ENCODE measurements at places on chromosomes 3 and 15. TPM values are rescaled to one million over a fixed set of nuclear protein-coding genes. Genes with fewer than 3 reads are reported as not detected.

GRCh38 chr3:197718891-197719290 lies 17.8 kb downstream of the RUBCN start:
- no peak overlapping the region for H3K4me3 ChIP-seq
- peak; percentile 26 for DNase-seq
- H3K27me3 ChIP-seq = no peaks in the 10 kb centered on the region
- no peaks in the 10 kb centered on the region for H3K36me3 ChIP-seq
- no peak overlapping the region for H3K27ac ChIP-seq

DNA sequence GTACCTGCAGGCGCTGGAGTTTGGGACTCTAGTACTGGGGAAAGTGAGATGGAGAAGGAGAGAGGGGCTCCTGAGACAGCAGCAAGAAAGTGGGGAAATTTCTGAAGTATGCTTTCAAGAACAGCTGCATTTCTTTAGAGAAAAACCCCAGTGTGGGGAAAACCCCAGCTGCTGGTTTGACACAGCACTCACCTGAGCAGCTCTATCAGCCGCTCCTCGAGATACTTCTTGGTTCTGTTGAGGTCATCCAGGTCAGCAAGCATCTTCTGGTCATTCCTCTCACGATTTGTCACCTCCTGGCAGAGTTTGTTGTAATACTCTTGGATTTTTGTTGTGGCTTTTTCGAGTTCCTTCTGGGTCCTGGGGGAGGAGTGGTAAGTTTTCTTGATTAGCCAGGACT lies 18.8 kb downstream of the CXCR6 start:
- DNase-seq = no peak
- no peak overlapping the region for H3K4me3 ChIP-seq
- no peak overlapping the region for H3K27ac ChIP-seq
- no peaks in the 10 kb centered on the region for H3K4me1 ChIP-seq
- H3K36me3 ChIP-seq = peaks cover 10% of the 10 kb centered on the region
- no peaks in the 10 kb centered on the region for H3K27me3 ChIP-seq

- H3K36me3 ChIP-seq = no peaks in the 10 kb centered on the region
- peaks cover 5% of the 10 kb centered on the region for H3K4me1 ChIP-seq
- DNase-seq = no peak
- H3K4me3 ChIP-seq = no peak overlapping the region
- no peaks in the 10 kb centered on the region for H3K27me3 ChIP-seq
Measured at GRCh38 chr3:188194332-188194731, 40.4 kb downstream of the LPP start.

CMTM8 gene
- 11.0 TPM for polyA plus RNA-seq

IL17RE gene
- 15.6 TPM for polyA plus RNA-seq

DNA sequence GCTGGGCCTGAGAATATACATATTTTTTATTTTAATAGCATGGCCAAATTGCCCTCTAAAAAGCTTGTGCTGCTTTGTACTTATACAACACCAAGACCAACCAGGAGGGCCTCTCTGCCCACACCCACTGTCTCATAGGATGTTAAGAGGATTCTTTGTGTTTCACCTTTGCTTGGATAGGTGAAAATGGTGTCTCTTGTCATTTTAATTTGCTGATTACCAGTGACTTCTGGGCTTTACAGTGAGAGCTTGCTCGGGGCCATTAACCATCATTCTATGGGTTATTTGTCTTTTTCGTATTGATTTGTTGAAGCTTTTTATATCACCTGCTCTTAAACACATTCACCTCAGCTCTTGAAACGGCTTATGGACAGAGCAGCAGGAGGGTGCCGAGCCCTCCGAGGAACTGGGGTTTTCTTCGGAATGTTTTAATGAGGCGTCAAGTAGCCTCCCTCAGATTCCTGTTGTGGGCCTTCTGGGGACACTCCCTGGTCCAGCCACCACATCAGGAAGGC lies 10.5 kb downstream of the PTH1R start:
- H3K27me3 ChIP-seq = no peaks in the 10 kb centered on the region
- no peak overlapping the region for H3K4me3 ChIP-seq
- H3K4me1 ChIP-seq = no peaks in the 10 kb centered on the region
- DNase-seq = no peak
- H3K36me3 ChIP-seq = no peaks in the 10 kb centered on the region
- no peak overlapping the region for H3K27ac ChIP-seq

DNA sequence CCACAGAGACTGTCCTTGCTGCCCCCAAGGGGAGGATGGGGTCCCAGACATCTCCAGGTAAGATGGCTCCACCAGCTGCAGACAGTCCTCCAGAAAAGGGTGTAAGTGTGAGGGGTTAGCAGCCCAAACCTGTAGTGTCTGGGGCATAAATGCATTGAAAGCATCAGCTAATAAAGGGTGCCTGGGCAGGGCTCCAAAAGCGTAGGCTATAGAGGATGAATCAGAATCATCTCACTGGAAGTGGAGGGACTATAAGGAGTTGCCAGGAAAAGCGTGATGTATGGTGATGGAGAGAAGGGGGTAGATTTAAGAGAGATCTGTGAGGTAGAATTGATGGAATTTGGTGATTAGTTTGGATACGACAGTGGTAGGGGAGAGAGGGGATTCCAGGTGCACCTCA lies 79.9 kb upstream of the ONECUT1 start:
- peaks cover 15% of the 10 kb centered on the region for H3K4me1 ChIP-seq
- H3K36me3 ChIP-seq = no peaks in the 10 kb centered on the region
- DNase-seq = no peak
- no peaks in the 10 kb centered on the region for H3K27me3 ChIP-seq
- H3K27ac ChIP-seq = no peak overlapping the region
- H3K4me3 ChIP-seq = no peak overlapping the region

DNA sequence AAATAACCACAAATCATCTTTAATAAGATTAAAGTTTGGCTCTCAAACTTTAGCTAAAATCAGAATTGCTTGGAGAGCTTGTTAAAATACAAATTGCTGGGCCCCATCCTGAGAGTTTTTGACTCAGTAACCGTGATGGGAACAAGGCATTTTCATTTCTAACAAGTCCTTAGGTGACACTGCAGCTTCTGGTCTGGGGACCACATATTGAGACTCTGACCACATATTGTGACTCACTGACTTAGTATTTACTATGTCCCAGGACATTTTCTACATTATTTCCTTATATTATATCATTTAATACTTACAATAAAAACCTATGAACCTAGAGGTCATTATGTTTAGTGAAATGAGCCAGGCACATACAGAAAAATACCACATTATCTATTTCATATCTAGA lies 164.5 kb downstream of the ZMAT3 start:
- H3K4me1 ChIP-seq = no peaks in the 10 kb centered on the region
- no peak overlapping the region for H3K4me3 ChIP-seq
- H3K36me3 ChIP-seq = no peaks in the 10 kb centered on the region
- no peak overlapping the region for H3K27ac ChIP-seq
- no peaks in the 10 kb centered on the region for H3K27me3 ChIP-seq

CFAP20DC gene
- polyA plus RNA-seq = 0.61 TPM

GRCh38 chr15:34239151-34239808 lies 14.5 kb downstream of the EMC4 start:
- DNase-seq = no peak
- no peaks in the 10 kb centered on the region for H3K36me3 ChIP-seq
- no peaks in the 10 kb centered on the region for H3K4me1 ChIP-seq
- H3K4me3 ChIP-seq = no peak overlapping the region
- no peak overlapping the region for H3K27ac ChIP-seq

GRCh38 chr3:71885006-71885405 lies 100.1 kb upstream of the PROK2 start:
- H3K27me3 ChIP-seq = no peaks in the 10 kb centered on the region
- H3K27ac ChIP-seq = no peak overlapping the region
- no peak overlapping the region for H3K4me3 ChIP-seq
- no peaks in the 10 kb centered on the region for H3K36me3 ChIP-seq

DNA sequence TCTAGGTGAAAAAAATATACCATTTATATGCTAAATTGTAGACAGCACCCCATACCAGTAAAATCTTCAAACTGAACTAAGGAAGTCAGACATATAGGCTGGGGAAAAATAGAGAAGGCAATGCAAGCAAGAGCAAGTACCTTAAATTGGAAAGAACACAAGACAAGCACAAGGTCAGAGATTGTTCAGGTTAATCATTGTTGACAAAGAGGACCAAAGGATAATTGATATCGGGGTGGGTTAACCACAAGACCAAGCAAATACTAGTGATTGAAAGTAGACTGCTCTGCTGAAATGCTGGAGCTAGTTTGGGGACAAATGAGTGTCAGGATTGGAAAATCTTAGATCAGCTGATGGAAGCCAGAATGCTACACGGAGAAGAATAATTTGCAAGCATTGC lies 499.8 kb downstream of the ROBO2 start:
- H3K4me1 ChIP-seq = no peaks in the 10 kb centered on the region
- H3K4me3 ChIP-seq = no peak overlapping the region
- DNase-seq = no peak
- no peak overlapping the region for H3K27ac ChIP-seq

CYP8B1 gene
- polyA plus RNA-seq = not detected

DNA sequence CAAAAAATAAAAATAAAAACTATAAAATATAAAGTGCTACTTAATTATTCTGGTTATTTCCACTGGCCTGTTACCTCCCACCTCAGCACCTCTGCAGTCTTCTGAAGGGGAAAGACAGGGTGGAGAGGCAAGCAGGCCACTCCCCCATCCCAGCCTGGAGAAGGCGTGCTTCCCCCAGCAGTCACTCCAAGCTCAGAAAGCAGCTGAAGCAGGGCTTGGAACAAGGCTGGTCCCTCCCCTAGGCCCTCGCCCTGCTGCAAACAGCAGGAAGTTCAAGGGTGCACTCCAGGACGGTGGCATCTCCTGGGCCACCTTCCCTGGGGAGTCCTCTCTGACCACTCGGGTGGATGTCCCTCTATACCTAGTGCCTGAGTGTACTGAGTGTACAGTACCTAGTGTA lies 21.4 kb downstream of the CACNA2D2 start:
- H3K36me3 ChIP-seq = no peaks in the 10 kb centered on the region
- DNase-seq = no peak
- H3K27ac ChIP-seq = no peak overlapping the region
- H3K4me1 ChIP-seq = no peaks in the 10 kb centered on the region
- no peaks in the 10 kb centered on the region for H3K27me3 ChIP-seq
- no peak overlapping the region for H3K4me3 ChIP-seq

PIGB gene
- polyA plus RNA-seq = 13.1 TPM

DNA sequence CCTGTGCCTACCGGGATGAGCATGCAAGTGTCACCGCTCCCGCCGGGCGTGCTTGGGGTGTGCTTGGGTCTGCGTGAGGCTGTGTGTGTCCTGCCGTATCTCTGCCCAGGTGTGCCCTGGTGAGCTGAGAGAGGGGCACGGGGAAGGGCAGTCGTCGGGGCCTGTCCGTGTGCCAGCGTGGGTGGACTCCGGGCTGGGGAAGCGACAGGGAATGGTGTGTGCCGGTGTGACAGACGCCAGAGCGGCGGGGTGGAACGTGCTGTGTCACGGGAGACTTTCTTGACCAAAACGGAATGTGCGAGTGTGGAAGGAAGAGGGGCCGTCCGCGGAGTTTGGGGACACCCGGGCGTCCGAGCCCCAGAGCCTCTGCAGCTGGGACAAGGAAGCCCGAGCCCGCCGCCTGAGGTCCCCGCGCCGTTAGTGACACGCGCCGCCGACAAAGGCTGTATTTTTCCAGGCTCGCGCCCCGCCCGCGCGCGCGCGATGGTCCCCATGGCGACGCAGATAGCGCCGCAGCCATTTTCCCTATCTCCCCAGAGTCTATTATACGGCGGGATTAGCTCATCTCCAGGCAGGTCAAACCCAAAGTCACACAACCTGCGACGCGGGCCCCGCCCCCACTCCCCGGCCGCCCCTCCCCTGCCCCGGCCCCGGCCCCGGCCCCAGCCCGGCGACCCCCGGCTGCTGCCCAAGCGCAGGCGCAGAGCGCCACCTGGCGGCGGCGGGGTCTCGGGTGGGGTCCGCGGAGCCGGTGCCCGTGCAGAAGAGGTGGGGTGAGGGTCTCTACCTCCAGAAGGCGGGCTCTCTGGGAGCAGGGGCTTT lies 4.5 kb upstream of the GATA2 start:
- peak; percentile 80 for DNase-seq
- H3K27ac ChIP-seq = no peak overlapping the region
- H3K27me3 ChIP-seq = no peaks in the 10 kb centered on the region
- H3K36me3 ChIP-seq = no peaks in the 10 kb centered on the region

GRCh38 chr3:154430014-154430413 lies at the start of gene GPR149:
GPR149 (minus strand) TSS chr3:154430190; CDS start chr3:154429615, 575 bp downstream.
- H3K4me3 ChIP-seq = peak within 1 kb of the TSS; percentile 17
- no peaks in the 10 kb centered on the region for H3K4me1 ChIP-seq
- H3K36me3 ChIP-seq = no peaks in the 10 kb centered on the region
- H3K27me3 ChIP-seq = no peaks in the 10 kb centered on the region

DNA sequence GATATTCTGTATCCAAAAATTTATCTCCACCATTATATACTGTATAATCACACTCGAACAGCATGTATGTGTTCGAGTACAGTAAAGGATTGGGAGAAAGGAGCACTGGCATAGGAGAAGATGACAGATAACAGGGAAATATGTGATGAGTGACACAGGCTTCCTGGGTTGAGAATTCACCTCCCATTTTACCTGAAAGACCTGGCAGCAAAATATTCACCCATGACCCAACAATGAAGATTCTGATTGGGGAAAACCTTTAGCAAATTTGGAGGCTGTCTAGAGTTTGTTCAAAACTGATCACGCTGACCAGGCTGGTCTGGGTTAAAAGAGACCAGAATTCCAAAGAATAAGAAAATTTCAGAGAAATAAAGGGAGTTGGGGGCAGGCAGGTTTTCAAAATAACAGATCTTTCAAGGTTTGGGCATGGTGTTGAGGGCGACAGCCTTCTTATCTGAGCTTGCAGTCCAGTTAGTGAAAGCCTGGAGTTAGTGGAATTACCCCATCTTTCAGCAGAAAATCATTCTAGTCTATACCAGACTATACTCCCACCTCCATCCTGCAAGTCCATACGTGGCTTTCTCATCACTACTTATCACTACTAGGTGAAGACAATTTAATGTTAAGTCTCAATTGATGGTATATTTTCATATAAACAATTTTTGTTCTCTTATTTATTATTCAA lies 42.8 kb upstream of the RSL24D1 start:
- H3K4me1 ChIP-seq = peaks cover 1% of the 10 kb centered on the region
- H3K27me3 ChIP-seq = no peaks in the 10 kb centered on the region
- no peak overlapping the region for H3K4me3 ChIP-seq
- no peak for DNase-seq
- no peak overlapping the region for H3K27ac ChIP-seq

XCR1 gene
- polyA plus RNA-seq = not detected

WDR93 gene
- 0.11 TPM for polyA plus RNA-seq

- no peak overlapping the region for H3K27ac ChIP-seq
- no peak for DNase-seq
- H3K4me1 ChIP-seq = no peaks in the 10 kb centered on the region
- no peak overlapping the region for H3K4me3 ChIP-seq
- H3K27me3 ChIP-seq = no peaks in the 10 kb centered on the region
- no peaks in the 10 kb centered on the region for H3K36me3 ChIP-seq
Measured at GRCh38 chr3:64398006-64398405, 172.7 kb upstream of the PRICKLE2 start.

- H3K36me3 ChIP-seq = no peaks in the 10 kb centered on the region
- no peak overlapping the region for H3K4me3 ChIP-seq
- no peaks in the 10 kb centered on the region for H3K4me1 ChIP-seq
- DNase-seq = no peak
- H3K27ac ChIP-seq = no peak overlapping the region
Measured at GRCh38 chr3:114824014-114824413, 323.1 kb downstream of the ZBTB20 start.

Data from pancreas (tissue), 10 donors.